CD14-positive monocyte (primary cell): ENCODE measurements at places on chromosomes 13 and 19. TPM values are rescaled to one million over a fixed set of nuclear protein-coding genes. Genes with fewer than 3 reads are reported as not detected.

DNA sequence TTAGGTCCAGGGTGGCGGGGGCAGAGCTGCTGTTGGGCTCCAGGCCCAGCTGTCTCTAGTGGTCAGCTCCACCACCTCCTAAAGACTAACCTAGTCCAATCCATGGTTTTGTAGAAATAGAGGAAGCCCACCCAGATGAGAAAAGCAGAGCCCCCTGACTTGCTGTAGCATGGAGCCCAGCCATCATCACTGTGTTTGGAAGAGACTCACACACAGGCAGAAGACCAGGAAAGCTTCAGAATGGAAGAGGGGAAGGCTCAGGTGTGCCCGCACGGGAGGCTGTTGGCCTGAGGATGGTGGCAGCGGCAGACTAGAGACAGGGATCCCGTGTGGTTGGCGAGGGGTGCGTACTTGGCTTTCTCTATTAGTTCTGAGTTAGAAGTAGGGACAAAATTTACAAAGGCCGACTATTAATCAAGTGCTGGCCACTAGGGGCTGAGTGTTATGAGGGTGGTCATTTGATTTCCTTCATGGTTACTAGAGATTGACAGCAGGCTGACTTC, 193.2 kb upstream of the SOX1 start:
- DNase-seq: no peak
- no peaks in the 10 kb centered on the region for H3K36me3 ChIP-seq
- no peak overlapping the region for H3K27ac ChIP-seq
- no peaks in the 10 kb centered on the region for H3K4me1 ChIP-seq
- H3K4me3 ChIP-seq: no peak overlapping the region

DNA sequence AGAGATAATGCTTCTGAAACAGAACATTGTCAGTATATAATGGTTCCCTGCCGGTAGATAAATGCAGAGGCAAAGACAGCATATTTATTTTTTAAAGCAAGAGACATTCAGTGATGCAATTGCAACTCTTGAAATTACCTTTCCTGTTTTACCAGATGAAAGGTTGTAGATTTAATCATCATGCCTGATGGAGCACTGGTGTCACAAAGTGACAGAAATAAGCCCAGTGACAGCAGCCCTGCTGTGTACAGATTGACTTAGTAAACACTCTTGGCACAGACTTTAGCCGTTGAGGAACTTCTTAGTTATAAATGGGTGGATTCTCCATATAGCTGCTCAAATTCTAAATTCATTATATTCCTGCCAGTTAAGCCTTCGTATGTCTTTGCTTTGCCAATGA, 172.5 kb downstream of the ITGBL1 start:
- DNase-seq: no peak
- no peaks in the 10 kb centered on the region for H3K27me3 ChIP-seq
- H3K4me1 ChIP-seq: peaks cover 14% of the 10 kb centered on the region

Gene ZNF576
- 3.6 and 6.0 TPM in 2 replicates for polyA plus RNA-seq

Gene PTH2
- not detected for polyA plus RNA-seq

Gene UNC13A
- 0.01 TPM in 1 of 2 replicates, not detected in the other for polyA plus RNA-seq

DNA sequence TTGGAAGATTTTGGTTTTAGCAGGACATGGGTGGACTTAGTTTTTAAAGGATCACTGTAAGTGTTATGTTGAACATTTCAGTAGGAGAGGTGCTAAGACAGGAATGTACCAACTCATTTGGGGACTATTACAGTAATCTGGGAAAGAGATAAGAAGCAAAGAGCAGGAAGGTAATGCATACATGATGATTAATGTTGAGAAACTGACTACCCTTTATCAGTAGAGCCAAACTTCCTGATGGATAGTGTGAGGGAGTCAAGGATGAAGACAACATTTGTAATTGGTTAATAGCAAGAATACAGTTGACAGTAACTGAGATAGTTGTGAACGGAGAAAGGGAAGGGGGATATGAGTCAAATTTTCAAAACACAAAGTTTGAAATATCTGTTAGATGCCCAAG, 421.9 kb upstream of the PRR20A start:
- H3K4me3 ChIP-seq: no peak overlapping the region
- DNase-seq: no peak
- no peaks in the 10 kb centered on the region for H3K4me1 ChIP-seq
- H3K27ac ChIP-seq: no peak overlapping the region
- no peaks in the 10 kb centered on the region for H3K27me3 ChIP-seq

Gene PCDH9
- polyA plus RNA-seq: not detected

DNA sequence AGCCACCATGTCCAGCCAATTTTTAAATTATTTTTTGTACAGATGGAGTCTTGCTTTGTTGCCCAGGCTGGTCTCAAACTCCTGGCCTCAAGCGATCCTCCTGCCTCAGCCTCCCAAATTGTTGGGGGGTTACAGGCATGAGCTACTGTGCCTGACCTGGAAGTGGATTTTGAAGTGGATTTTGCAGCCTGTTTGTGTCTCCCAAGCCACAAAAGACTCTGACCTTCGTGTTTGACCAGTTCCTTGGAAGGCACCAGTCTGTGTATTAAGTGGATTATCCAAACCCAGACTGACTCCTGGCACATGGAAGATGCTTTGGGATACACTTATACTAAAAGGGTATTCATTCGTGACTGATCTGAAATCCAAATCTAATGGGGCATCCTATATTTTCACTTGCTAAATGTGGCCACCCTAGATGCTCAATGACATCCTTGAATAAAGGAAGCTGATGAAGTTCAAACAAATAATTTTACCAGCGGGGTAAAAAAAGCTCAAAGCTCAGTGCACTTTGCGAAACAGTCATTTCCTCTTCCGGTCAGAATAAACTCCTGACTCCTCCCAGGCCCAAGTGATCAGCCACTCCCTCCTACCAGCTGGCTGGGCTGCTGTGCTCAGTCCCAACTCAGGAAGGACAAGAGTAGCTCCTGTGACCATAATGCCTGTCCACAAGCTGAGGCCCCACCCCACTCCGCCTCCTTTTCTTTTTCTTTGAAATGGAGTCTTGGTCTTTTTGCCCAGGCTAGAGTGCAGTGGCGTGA, 32.6 kb upstream of the GATAD2A start:
- H3K4me3 ChIP-seq: peak overlapping the region; percentile 53
- H3K36me3 ChIP-seq: no peaks in the 10 kb centered on the region
- H3K4me1 ChIP-seq: peaks cover 60% of the 10 kb centered on the region
- H3K27ac ChIP-seq: peak overlapping the region; percentile 91
- peak; percentile 87 for DNase-seq

Gene CATSPERD
- polyA plus RNA-seq: not detected

DNA sequence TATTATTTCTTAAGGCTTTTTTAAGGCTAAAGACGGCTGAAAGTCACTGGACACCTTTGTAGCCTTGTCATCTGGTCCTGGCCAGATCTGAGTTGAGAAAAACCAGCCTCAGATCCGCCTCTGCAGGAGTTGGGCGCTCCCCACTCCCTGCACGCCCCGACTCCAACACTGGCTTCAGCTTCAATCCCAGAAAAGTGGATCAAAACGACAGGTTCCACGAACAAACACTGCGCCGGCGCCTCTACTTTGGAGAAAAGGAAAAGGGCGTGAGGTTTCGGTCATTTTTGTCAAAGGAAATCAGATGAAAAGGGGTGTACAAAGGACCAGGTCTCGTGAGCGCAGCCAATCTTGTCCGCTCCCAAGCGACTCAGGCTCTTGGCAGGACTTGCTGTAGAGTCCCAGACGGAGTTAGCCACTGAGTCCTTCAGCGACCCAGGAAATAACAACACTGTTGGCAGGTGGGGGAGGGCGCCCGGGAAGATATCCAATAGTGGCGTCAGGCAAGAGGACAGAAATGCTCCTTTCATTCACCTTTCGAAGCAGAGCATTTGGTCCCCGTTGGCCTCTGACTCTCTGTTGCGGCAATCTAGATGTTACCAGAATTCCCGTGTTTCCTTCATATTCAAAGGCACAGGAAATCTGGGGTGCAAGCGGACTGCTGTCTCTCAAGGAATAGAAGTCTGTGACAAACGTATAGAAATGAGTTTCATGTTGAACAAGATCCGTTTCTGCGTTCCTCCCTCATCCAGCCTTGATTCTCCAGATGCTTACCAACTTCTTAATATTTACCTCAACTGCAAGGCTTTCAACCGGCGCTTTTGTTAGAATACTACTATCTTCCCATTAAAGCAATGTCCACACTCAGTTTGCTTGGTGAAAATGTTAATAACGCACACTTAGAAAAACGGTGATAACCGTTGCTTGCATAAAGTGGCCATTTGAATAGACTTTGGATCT, 1.8 kb upstream of the CCNA1 start:
- peaks cover 20% of the 10 kb centered on the region for H3K27me3 ChIP-seq
- no peak overlapping the region for H3K4me3 ChIP-seq
- no peak overlapping the region for H3K27ac ChIP-seq

GRCh38 chr19:36111200-36111539, 227 bp downstream of the OVOL3 start:
- no peaks in the 10 kb centered on the region for H3K27me3 ChIP-seq
- H3K27ac ChIP-seq: no peak overlapping the region
- no peak overlapping the region for H3K4me3 ChIP-seq
- no peak for DNase-seq
- H3K4me1 ChIP-seq: peaks cover 25% of the 10 kb centered on the region

DNA sequence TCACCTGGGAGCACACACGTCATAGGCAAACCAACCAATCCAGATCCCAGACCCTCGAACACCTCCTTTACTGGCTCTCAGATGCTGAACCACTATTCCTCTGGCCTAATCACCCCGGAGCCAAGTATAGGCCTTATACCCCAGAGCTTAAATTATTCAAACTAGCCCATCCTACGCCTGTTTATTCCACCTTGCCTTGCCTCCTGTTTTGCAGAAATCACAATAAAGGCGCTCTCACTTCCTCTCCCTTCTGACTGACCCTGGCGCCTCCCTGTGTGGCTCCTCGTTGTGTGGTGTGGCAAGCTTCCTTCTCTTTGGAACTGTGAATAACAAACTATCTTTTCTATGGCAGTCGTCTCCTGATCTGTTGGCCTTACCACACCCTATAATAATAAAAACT, 354.9 kb downstream of the ENOX1 start:
- no peaks in the 10 kb centered on the region for H3K4me1 ChIP-seq
- DNase-seq: no peak
- no peak overlapping the region for H3K27ac ChIP-seq
- no peak overlapping the region for H3K4me3 ChIP-seq
- no peaks in the 10 kb centered on the region for H3K36me3 ChIP-seq

Gene PRODH2
- polyA plus RNA-seq: not detected

Gene LRRC8E
- not detected in 2 replicates for polyA plus RNA-seq

DNA sequence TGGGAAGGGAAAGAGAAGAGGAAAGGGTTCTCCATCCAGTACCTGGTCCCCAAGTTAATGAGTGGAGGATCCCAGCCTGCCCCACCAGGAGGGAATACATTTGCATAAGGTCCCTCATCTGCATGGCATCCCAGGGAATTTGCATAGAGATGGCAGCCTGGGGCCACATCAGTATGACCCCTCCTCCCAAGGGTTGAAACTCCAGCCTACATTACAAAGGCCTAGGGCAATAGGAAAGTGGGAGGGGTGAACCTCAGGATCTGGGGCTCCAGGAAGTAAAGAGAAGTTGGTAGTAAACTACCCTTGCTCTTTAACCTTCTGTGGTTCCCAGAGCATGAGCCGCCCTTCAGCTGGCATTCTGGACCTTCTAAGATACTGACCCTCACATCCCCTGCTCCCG, 6.8 kb upstream of the NECTIN2 start:
- H3K4me3 ChIP-seq: no peak overlapping the region
- no peaks in the 10 kb centered on the region for H3K27me3 ChIP-seq
- H3K27ac ChIP-seq: no peak overlapping the region
- H3K36me3 ChIP-seq: no peaks in the 10 kb centered on the region

Gene ZNF221
- 0.13 TPM for polyA plus RNA-seq
